Ovary (tissue), 10 donors: ENCODE measurements at places on chromosomes 11 and 22. TPM values are rescaled to one million over a fixed set of nuclear protein-coding genes. Genes with fewer than 3 reads are reported as not detected.

The PIWIL4 gene
- total RNA-seq: 4.0 TPM

The C11orf52 gene
- not detected for total RNA-seq

The TMEM223 gene
- 13.1 TPM for total RNA-seq

The OR4C46 gene
- total RNA-seq: not detected

The JAML gene
- 5.1 TPM for total RNA-seq
